CD4-positive, alpha-beta T cell treated with Interleukin-17A for 1 hour (primary cell): ENCODE measurements at places on chromosomes 4 and X.

DNA sequence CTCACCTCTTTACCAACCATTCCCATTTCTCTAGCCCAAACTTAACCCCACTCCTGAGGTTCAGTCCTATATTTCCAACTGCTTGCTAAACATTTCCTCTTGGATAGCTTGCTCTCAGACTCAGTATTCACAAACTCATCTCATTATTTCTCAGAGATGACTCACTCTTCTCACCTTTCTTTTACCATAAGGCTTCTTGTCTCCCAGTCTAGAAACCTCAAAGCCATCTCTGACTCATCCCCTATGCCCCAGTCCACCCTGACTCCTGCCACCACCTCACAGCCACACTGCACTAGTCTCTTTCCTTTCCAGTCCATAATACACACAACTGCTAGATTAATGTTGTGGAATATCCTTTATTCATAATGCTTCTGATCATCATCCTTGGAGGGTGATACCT, 4.8 kb downstream of the FRMPD3 start:
- peak; percentile 46 for DNase-seq

DNA sequence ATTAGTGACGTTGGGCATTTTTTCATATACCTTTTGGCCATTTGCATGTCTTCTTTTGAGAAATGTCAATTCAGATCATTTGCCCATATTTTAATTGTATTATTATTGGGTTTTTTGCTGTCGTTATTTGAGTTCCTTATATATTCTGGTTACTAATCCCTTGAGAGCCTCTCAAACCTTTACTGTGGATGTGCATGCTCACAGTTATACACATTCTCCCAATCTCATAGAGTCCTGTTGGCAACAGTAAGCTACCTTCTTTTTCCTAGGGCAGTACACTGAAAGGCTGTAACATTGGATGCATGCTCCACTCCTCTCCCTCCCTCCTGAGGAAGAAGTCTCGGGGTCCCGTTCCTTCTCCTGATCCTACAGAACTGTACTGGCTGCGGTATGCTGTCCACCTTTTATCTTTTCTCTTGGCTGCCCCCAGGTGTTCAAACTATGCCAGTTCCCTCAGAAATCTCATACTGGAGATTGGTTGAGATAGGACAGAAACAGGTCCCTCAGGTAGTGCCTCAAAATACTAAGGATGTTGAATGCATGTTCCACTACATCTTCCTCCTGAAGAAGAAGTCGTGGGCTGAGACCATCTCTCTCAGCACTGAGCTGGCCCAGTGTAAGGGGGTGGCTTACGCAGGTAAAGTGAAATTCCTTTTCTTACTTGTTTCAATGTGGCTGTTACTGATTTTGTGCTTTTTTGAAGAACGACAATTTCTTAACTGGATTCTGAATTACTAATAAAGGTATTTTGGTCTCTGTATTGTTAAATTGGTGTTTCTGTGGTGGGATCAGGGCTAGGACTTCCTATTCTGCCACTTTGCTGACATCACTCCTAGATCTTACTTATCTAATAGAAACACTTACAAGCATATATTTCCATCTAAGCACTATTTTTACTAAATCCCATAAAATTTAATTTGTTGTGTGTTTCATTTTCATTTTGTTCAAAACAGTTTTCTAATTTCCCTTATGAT, 145.4 kb upstream of the HUWE1 start:
- peak; percentile 66 for DNase-seq

GRCh38 chrX:53080628-53081580, 1.3 kb upstream of the TSPYL2 start:
- peak; percentile 56 for DNase-seq

DNA sequence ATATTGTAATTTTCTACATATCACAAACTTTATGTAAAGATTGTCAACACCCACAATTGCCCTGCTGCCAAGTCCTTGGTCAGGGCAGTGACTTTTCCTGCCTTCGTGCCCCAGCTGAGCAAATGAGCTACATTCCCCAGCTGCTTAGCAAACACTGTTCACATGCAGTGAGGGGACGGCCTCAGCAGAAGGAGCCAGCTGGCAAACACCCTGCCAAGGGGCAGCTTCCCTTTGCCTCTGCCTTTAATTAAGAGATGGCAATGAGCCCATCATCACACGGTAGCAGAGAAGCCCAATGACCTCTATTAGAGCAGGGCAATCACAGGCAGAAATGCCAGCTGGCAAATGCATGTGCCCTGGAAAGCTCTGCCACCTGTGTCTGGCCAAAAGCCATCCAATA, 253.4 kb downstream of the EPHA5 start:
- DNase-seq = no peak
